ENCODE measurements at places on chromosomes 7 and 10.

GRCh38 chr10:35639728-35640401 lies 2.2 kb downstream of the FZD8 start:
- no peak for DNase-seq

- no peak for DNase-seq
Observed at GRCh38 chr10:71368643-71369042, 28.1 kb upstream of the CDH23 start.

DNA sequence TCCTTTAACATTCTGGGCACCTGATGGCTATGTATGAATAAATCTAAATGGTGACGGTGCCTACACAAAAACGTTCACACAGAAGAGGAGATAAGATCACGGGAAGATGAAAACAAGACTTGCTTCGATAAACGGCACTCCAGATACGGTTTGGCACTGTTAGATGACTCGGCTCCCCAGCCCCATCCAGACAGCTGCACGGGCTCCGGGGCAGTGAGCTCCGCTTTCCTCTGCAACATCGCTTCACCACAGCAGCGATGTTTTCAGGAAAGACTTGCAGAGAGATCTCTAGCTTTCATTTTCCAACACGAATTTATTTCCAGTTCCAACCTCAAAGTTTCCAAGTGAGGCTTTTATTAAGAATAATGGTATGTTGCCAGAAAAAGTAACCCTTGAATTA lies 132.1 kb downstream of the KLF6 start:
- DNase-seq = no peak

DNA sequence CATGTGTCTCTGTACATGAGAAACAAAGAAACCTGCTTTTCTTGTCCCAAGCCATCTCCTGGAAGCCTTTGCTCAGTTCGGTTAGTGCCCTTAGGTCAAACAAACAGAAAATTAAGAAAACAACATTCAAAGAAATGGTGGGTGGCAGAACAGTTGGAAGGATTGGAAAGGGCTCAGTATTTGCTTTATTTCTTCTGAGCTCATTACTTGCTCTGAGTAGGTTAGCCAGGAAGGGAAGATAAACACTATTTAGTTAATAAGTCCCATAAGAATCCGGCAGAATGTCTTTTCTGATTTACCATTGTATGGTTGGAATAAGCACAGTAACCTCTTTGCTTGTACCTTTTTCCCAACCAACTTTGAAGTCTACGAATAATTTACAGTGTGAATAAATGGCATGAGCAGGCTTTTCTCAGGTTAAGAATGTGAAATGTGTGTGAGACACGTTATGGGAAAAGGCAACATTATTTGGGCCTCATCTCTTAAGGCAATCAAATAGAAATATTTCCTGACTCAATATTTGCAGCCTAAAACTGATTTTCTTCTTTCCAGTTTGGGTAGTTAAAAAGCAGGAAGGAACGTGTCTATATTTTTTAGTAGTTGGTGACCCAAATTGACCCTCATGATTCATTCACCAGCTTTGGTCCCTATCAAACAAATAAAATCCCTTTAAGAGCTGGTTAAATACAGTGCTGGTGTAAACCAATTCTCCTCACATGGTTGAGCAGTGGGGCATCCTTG lies 158.5 kb downstream of the DKK1 start:
- no peak for DNase-seq

DNA sequence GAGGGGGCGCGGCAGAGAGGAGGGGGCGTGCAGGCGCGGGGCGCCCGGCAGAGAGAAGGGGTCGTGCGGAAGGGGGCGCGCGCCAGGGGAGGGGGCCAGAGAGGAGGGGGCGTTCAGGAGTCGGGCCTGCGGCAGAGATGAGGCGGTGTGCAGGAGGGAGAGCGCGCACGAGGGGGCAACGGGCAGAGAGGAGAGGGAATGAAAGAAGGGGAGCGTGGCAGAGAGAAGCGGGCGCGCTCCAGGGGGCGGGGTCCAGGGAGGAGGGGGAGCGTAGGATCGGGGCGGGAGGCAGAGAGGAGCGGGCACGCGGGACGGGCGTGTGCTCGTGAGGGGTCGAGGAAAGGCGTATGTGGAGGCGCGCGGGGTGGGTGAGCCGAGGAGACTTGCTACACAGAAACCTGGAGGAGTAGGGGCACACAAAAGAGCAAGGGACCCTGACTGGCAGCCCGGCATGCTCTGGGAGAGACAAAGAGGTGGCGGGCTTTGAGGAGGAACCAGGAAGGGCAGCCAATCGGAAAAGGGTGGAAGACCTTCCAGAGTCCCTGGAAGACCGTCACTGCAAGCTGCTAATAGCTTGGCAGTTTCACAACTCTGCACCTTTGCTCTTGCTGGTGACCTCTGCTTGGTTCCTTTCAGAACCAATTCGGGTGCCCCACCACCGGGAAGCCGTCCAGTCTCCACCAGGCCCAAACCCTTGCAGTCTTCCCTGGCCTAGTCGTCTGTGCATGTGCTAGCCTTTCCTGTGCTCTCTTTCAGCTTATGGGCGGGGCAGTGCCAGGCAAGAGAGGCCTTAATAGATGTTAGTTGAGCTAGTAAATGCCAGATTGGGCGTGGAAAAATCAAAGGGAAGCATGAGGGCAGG lies 639 bp downstream of the DYDC2 start:
- no peak for DNase-seq

- DNase-seq = no peak
Observed at GRCh38 chr10:86751477-86751876, 4.9 kb upstream of the BMPR1A start.

DNA sequence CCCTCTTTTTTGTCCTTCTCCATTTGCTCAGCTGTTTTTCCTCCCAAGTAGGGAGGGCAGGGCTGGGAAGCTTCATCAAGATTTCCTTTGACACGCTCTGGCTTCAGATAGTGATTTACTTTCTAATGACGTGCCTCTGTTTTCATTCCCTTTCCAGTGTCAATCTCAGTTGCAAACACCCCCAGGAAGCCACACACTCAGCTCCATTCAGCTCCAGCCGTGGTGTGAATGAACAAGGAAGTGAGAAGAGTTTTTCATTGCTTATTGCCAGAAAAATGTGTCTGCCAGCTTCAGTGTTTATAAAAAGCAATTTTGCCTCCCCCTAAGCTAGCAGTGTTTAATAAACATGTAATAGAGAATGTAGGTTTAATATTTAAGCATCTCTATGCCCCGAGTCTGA lies 108.7 kb upstream of the DPP6 start:
- DNase-seq = no peak
